ENCODE measurements at places on chromosomes 3 and 15. TPM values are rescaled to one million over a fixed set of nuclear protein-coding genes. Genes with fewer than 3 reads are reported as not detected.

GRCh38 chr3:101229681-101230080, 90.7 kb downstream of the IMPG2 start:
- H3K27me3 ChIP-seq: no peaks in the 10 kb centered on the region
- DNase-seq: no peak
- no peak overlapping the region for H3K27ac ChIP-seq
- H3K4me3 ChIP-seq: no peak overlapping the region
- H3K36me3 ChIP-seq: no peaks in the 10 kb centered on the region

DNA sequence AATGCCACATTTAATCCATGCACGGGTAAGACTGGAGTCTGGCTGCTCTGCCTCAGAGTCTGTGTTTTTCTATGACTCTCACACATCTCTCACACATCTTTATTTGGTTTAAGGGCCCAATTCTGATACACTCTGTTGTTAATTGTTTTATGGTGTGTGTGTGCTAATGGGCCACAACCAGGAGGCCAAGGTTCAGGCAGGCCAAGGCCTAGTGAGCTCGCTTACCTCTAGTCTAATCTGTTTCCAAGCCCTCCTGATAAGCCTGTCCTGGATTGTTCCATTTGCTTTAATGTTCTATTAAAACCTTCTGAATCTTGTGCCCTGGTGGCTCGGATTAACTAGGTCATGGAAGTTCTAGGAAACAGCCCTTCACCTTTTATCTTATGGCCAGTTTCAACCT, 445.4 kb upstream of the DPH6 start:
- no peak overlapping the region for H3K27ac ChIP-seq
- H3K4me1 ChIP-seq: no peaks in the 10 kb centered on the region
- no peak for DNase-seq

- H3K36me3 ChIP-seq: peaks cover 13% of the 10 kb centered on the region
- H3K27me3 ChIP-seq: no peaks in the 10 kb centered on the region
- no peak for DNase-seq
- no peak overlapping the region for H3K27ac ChIP-seq
- H3K4me3 ChIP-seq: no peak overlapping the region
Measured at GRCh38 chr3:194439881-194440550, 41.0 kb upstream of the GP5 start.

- no peak overlapping the region for H3K27ac ChIP-seq
- no peaks in the 10 kb centered on the region for H3K36me3 ChIP-seq
- DNase-seq: no peak
- H3K4me3 ChIP-seq: no peak overlapping the region
Measured at GRCh38 chr3:17529677-17530076, 212.8 kb downstream of the TBC1D5 start.

- no peak overlapping the region for H3K27ac ChIP-seq
- DNase-seq: no peak
- H3K27me3 ChIP-seq: no peaks in the 10 kb centered on the region
- no peak overlapping the region for H3K4me3 ChIP-seq
- peaks cover 6% of the 10 kb centered on the region for H3K4me1 ChIP-seq
Measured at GRCh38 chr3:45185052-45185451, 38.9 kb upstream of the CDCP1 start.

DNA sequence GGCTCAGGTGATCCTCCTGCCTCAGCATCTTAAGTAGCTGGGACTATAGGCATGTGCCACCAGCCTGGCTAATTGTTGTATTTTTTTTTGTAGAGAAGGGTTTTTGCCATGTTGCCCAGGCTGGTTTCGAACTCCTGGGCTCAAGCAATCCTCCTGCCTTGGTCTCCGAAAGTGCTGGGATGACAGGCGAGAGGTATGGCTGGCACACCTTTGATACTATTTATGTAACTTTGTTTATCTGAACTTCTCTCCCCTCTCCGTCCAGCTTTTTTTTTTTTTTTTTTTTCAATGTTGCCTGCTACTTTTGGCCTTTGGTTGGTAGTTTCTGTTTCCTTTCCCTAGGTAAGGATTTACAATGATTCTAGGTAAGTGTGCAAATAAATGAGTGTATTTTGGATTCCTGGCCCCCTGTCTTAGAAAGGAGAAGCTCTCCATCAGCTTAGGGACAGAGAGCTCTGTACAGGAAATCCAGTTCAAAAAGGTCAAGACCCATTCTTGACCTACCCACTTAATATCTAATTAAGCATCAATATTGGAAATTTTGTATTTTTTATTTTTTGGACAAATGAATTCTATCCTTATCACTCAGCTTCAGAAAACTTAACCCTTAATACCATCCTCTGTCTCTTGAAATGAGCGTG, 6.8 kb downstream of the ARL6IP5 start:
- H3K4me3 ChIP-seq: no peak overlapping the region
- no peak overlapping the region for H3K27ac ChIP-seq
- DNase-seq: no peak
- no peaks in the 10 kb centered on the region for H3K27me3 ChIP-seq

- H3K27ac ChIP-seq: no peak overlapping the region
- H3K4me1 ChIP-seq: no peaks in the 10 kb centered on the region
- DNase-seq: no peak
- H3K4me3 ChIP-seq: no peak overlapping the region
- no peaks in the 10 kb centered on the region for H3K36me3 ChIP-seq
- no peaks in the 10 kb centered on the region for H3K27me3 ChIP-seq
Measured at GRCh38 chr3:117518364-117518763, 808.8 kb downstream of the TUSC7 start.

GRCh38 chr3:59857589-59858346, 807.9 kb upstream of the CFAP20DC start:
- H3K27ac ChIP-seq: no peak overlapping the region
- no peak overlapping the region for H3K4me3 ChIP-seq
- H3K27me3 ChIP-seq: no peaks in the 10 kb centered on the region
- H3K36me3 ChIP-seq: no peaks in the 10 kb centered on the region
- H3K4me1 ChIP-seq: peaks cover 4% of the 10 kb centered on the region
- peak; percentile 82 for DNase-seq

DNA sequence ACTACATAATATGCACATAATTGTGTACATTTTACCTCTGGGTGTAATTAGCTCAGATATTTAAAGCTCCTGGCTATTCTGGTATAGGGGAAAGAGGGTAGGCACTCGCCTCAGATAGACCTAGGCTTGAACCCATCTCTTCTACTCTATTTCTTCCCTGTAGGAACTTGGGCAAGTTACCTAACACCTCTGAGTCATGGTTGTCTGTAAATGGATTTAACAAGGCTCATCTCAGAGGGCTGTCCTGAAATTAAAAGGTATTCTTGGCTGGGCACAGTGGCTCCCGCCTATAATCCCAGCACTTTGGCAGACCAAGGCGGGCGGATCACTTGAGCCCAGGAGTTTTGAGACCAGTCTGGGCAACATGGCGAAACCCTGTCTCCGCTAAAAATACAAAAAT, 30.7 kb downstream of the NANOGP8 start:
- peaks cover 2% of the 10 kb centered on the region for H3K4me1 ChIP-seq
- no peaks in the 10 kb centered on the region for H3K27me3 ChIP-seq
- H3K27ac ChIP-seq: no peak overlapping the region
- no peaks in the 10 kb centered on the region for H3K36me3 ChIP-seq
- H3K4me3 ChIP-seq: no peak overlapping the region

GRCh38 chr3:148896062-148896461, 31.0 kb downstream of the CPA3 start:
- no peak for DNase-seq
- H3K27me3 ChIP-seq: no peaks in the 10 kb centered on the region
- H3K4me1 ChIP-seq: no peaks in the 10 kb centered on the region
- no peaks in the 10 kb centered on the region for H3K36me3 ChIP-seq
- no peak overlapping the region for H3K4me3 ChIP-seq

DNA sequence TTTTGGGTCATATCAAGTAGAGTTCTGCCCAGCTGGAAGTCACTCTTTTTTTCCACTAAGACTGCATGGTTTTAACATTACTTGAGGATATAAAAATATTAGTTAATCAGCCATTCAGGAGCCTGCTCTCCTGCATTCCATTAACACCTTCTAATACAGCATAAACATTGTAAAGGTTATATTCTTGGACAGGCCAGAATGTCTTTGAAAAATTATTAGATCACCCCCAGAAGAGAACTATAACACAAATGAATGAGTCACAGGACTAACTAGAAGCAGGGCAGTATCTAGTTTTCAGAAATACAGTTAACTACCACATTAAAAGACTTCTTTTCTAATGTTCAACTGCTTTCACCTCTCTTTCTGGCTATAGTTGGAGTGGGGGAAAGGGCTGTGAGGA, 80.9 kb downstream of the THBS1 start:
- no peak overlapping the region for H3K27ac ChIP-seq
- peaks cover 3% of the 10 kb centered on the region for H3K4me1 ChIP-seq
- no peak overlapping the region for H3K4me3 ChIP-seq
- no peak for DNase-seq
- H3K27me3 ChIP-seq: no peaks in the 10 kb centered on the region

Gene ADPRH
- 4.1 TPM for total RNA-seq

Gene VEPH1
- 18.3 TPM for total RNA-seq

Gene LTK
- 0.38 TPM for total RNA-seq

Gene ECE2
- 0.86 TPM for total RNA-seq

Gene GABRA5
- 15.0 TPM for total RNA-seq

Gene EPHB1
- 5.9 TPM for total RNA-seq

Gene CHRM5
- total RNA-seq: not detected

Gene TIGIT
- total RNA-seq: not detected

Measured in H1 (cell line).